ENCODE measurements at places on chromosomes 7 and 10.

DNA sequence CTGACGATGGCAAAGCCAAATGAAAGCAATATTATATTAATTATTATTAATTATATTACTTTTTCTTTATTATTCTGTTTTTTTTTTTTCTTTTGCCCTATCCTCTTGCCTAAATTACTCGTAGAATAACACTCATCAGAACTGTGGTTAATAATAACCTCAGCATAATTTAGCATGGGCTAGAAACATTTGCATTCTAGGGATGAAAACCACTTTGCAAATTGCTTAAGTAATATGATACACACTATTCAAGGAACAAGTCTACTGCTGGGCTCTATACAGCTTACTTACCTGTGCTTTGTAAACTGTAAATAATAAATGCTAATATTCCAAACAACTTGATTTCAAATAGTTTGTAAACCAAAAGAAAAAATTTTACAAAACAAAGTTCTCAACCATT is 375.8 kb downstream of the HGF start:
- no peak for DNase-seq

DNA sequence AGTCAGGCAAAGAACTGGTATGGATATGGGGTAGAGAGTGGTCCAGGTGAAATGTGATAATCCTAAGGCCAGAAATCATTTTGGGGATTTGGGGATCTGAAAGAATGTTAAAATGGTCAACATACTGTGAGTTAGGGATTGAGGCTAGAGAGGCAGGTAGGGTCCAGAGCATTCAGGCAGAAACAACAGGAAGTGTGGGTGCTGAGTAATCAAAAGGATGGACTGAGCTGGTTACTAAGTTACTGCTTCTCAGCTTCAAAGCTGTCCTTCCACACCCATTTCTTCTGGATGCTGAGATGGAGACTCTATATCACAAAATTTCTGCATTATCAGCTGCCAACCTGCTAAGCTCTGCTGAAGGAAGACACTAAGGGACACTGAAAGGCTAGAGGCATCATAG is 30.6 kb upstream of the PRKCQ start:
- no peak for DNase-seq

DNA sequence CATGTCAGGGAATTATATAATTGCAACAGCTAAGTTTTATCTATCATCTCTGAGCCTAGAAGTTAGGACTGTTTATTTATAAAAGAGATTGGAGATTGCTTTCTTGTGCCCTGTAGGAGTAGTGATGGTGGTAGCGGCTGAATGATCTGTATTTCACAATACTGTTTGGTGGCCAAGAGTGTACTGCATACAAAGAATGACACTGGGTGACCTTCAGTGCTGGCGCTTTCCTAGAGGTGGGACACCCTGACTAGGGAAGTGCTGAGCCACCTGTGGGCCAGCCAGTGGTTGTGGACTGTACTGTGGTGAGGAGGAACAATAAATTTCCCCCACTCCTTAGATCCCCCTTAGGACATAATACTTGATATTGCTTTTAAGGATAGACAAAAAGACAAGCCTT is 53.0 kb downstream of the COPG2 start:
- no peak for DNase-seq

DNA sequence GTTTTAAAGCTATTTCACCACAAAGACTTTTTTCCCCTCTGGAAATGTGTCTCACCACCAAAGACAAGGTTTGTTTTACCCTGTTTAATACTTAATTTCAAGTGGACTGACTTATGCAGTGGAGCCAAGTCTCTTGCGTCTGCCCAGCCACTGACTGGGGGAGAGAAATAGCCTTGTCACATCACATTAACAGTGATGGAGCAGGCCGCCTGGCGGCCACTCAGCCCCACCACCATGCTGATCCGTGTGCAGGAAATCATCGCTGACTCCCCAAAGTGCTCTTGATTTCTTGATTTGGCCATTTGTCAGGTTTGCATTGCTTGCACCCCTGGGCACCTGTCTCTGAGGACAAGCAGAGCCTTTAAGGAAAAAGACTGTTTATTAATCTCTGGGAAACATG is 334.1 kb downstream of the GLRX3 start:
- DNase-seq: no peak

- no peak for DNase-seq
Measured at GRCh38 chr7:148347981-148348380, 242.6 kb upstream of the C7orf33 start.

DNA sequence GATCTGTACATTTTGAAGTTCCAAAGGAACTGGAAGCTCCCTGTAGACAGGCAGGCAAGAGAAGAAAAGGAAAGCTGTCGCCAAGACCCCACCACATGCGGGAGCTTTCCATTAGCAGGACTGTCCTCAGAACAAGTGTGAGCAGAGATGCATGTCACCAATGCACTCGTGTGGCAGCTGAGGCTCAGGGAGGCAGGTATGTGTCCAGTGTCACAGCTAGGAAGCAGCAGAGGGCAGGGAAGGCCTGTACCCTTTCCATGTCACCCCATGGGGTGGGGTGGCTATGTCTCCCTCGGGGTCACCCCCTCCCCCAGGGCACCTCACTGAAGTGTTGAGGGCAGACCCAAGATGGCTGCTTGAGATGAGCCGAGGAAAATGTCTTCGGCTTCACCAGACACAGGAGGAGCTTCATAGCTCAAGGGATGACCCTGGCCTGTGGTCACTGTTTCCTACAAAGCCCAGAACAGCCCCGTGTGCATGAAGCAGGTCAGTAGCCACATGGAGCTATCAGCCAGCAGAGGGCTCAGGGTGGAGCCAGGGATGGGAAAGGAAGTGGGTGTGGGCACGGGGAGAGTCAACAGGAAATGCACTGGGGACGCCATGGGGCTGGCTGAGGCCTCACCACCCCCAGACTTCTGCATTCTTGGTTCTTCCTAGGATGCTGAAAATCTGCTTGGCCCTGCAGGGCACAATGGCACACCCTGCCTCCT is 96.6 kb downstream of the FAM53B start:
- peak; percentile 90 for DNase-seq

DNA sequence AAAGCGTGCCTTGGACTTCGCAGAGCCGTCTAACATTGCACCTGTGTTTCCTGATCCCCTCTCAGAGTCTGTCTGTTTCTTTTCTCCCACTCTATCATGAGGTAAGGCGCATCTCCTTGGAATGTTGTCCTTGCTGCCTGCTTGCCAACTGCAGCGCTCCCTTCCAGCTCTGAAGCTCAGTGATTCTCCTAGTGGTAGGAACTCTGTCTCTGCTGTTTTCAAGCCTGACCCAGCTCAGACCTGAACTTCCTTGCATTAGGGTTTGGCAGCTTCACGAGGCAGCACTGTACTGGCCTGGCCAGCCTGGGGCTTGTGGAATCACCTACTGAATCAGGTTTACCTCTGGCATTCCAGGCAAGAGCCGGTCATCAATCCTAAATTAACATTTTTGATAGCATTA is 123.9 kb downstream of the CREB5 start:
- DNase-seq: no peak

GRCh38 chr10:23198940-23199767 is 7.0 kb downstream of the PTF1A start:
- no peak for DNase-seq

DNA sequence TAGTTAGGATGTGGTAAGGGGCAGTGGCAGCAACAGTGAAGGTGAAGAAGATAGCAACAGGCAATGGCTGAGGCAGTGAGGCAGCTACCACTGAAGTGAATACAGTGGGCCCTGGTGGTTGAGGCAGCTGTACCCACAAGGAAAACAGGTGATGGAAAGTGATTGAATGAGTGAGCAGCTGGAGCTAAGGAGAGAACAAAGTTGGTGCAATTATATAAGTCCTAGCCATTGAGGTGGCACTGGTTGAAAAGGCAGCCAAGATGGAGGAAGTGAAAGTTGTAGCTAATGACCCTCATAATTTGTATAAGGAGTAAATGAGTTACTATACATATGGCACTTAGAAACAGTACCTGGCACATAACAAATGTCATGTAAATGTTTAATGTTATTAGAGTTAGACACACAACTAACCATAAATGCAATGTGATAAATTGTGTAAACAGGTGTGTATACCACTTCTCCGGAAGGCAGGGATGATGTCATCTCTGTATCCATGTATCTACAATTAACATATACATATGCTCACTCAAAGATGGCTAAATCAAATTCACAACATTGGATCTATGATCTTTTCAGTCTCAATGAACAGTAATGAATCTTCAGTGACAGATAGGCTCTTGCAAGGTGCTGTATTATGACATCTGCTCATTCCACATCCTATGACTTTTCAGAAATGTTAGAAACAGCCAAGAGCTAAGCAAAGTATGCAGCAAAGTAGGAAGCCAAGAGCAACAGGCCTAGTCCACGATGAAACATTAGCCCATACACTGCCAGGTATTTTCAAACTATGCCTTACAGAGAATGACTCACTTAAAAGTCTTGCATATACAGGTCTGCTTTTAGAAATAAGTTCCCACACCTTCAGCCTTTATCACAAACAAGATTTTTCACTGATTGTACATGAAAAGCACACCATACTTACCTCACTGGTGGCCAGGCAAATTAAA is 10.7 kb downstream of the XPNPEP1 start:
- DNase-seq: no peak

DNA sequence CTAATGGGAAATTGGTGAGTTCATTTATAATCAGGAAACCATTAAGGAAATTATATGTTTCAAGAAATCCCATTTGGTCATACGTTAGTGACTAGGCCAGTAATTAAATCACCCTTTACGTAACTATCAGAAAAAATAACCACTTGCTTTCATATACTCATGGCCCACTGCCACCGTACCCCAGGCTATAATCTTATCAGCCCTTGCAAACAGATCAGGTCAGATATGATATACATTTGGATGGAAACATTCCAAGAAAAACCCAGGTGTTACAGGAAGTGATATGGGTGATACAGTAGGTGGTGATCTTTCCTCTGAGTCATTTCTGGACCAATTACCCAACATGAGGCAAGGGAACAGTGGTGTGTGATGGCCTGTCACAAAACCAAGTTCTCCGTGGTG is 481.0 kb upstream of the SEMA3A start:
- no peak for DNase-seq

DNA sequence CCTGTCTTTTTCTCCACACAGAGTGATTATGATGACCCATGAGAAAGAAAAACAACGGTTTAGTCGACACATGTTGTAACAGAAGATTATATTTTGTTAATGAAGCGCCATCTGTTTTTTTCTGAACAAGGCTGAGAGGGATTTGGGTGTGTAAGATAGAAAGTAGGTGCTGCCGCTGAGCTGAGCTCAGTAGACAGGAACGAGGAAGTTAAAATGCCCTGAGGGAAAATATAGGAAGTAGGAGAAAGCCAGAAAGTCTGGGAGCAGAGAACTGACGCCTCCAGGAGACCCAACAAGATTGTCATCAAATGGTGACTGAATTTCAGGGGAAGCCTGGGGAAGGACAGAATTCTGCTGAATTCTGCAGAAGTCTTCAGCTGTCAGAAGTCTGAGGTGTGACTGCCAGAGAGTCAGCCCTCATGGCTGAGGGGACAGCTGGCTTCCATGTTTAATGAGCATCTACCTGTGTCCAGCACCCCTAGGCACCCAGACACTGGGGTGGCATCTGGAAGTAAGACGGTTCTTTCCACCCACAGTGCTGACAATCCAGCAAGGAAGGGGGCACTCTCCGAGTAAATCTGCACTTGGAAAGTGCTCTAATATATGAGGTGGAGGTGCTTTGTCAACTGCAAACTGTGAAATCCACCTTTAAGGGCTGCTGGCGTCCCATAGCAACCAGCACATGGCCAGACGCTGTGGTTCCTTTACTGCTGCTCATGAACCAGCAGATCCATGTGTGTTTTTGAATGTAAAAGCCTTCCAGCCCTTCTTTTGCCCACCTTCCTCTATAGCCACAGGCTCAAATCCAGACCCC is 12.5 kb upstream of the TSPAN15 start:
- no peak for DNase-seq

- DNase-seq: peak; percentile 30
Measured at GRCh38 chr7:37354656-37355131, 94.0 kb downstream of the ELMO1 start.

DNA sequence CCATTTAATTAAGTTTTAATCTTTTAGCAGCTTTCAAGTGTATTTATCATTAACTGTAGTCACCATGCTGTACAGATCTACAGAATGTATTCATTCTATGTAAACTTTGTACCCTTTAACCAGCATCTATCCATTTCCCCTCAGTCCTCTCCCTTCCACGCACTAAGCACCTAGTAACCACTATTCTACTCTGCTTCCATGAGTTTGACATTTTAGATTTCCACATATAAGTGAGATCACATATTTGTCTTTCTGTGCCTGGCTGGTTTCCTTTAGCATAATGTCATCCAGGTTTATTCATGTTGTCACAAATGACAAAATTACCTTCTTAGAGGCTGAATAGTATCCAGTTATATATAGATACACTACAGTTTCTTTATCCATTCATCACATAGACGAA is 79.7 kb downstream of the BTAF1 start:
- DNase-seq: no peak

- no peak for DNase-seq
Measured at GRCh38 chr7:33873518-33873917, 31.8 kb upstream of the BMPER start.

- no peak for DNase-seq
Measured at GRCh38 chr10:106913348-106913747, 251.2 kb downstream of the SORCS1 start.

- no peak for DNase-seq
Measured at GRCh38 chr7:6398943-6399342, 48.8 kb downstream of the DAGLB start.

All from CD8-positive, alpha-beta T cell (primary cell).